ENCODE measurements at places on chromosomes 11 and 22.

GRCh38 chr11:4466871-4467442 is 15.5 kb upstream of the OR52K1 start:
- no peak for DNase-seq

- DNase-seq = no peak
These were observed 54.9 kb downstream of the ZC3H12C start for GRCh38 chr11:110147962-110148709.

- DNase-seq = no peak
These were observed 28.0 kb downstream of the USP35 start for GRCh38 chr11:78216571-78217287.

- DNase-seq = peak; percentile 35
These were observed 162.9 kb downstream of the DLG2 start for GRCh38 chr11:85464283-85464682.

GRCh38 chr11:63737718-63738117 is 30.9 kb downstream of the ZFTA start:
- no peak for DNase-seq

DNA sequence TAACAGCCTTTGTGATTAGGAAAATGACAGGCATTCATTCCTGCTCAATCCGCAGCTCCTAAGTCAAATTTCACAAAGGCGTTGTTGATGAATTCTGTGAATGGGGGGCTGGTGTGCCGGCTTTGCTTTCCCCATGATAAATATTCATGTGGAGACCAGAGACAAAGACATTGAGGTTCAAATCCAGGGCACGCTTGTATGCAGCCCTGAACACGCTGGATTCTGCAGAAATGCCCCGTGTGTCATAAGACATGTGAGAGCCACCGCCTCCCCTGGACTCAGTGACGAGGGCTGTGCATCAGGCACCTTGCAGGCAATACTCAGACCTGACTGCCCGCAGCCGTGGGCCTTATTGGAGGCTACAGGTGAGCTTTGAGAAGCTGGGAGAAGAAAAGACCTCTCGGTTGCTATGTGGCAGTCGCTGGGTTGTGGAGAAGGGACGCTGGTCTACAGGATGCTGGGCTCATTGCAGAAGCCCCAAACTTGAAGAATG is 906.2 kb downstream of the BRD1 start:
- no peak for DNase-seq

DNA sequence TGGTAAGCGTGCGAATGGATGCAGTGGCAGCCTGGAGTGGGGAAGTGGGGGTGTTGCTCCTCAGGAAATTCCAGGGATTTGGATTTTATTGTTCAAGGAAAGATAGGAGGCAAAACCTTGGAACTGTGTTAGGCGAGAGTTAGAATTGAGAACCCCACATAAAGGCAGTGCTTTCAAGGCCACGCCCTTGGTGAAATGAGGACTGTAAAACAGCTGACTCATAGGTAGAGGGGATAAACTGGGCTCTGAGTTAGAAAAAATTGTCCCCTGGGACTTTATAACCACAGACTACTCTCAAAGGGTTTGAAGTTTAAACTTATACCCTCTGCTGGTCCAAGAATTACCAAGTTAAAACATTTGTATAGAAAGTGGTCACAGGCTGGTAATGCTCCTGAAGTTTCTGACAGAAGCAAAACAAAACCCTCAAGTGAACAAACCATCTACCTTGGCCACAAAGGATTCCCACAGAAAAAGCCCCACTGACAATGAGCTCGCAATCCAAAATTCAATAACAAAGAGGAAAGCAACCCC is 250.3 kb upstream of the TBCEL start:
- DNase-seq = no peak

DNA sequence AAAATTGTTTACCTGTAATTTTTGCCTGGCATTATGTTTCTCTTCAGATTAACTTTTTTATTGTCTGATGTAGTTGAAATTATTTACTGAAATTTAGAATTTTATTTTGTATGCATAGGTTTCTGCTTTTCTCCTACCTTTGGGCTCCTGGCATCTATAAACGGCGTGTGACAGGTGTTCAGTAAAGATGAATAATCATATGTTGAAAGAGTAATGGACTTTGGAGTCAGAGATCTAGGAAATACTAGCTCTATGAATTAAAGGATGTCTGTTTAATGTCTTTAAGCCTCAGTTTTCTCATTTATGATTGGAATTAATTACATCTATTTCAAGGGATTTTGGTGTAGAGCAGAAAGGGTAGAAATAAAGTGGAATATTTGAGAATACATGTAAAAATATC is 7.2 kb upstream of the ANGPTL5 start:
- no peak for DNase-seq

GRCh38 chr11:65537620-65538231 is 12.8 kb downstream of the SCYL1 start:
- DNase-seq = no peak

- no peak for DNase-seq
These were observed 4.2 kb upstream of the TMPRSS6 start for GRCh38 chr22:37113757-37114156.

GRCh38 chr11:105767931-105768330 is 158.1 kb downstream of the GRIA4 start:
- no peak for DNase-seq

DNA sequence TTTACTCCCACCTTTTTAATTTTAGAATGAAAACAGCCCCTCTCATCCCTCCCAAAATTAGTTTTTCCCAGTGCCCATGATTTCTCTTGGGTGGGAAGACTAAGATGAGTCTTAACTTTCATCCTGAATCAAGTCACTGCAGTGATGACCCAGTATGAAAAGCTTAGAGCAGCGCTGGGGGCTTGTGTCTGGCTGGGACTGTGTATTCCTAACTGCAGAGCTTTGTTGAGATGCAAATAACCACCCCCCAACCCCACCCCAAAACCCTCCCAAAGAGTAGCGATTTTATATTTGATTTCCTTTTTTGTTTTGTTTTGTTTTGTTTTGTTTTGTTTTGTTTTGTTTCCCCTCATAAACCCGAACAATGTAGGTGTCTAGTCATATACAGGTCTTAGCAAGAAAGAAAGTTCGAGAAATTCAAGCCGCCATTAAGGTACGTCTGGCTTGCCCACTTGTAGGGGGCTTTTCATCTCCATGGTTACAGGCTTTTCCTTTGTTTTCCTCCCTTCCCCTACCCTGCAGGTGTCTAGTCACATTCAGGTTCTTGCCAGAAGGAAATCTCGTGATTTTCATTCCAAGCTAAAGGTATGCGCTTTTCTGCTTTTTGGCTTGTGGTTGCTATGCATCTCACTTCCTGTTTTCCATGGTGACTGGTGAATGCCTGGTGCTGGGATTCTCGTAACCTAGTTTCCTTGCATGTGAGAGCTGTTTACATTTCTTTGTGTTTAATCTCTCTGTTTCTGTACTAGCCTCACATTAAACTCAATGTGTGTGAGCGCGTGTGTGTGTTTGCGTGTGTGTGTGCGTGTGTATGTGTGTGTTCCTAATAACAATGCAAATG is 144.6 kb upstream of the RASSF10 start:
- DNase-seq = peak; percentile 96

DNA sequence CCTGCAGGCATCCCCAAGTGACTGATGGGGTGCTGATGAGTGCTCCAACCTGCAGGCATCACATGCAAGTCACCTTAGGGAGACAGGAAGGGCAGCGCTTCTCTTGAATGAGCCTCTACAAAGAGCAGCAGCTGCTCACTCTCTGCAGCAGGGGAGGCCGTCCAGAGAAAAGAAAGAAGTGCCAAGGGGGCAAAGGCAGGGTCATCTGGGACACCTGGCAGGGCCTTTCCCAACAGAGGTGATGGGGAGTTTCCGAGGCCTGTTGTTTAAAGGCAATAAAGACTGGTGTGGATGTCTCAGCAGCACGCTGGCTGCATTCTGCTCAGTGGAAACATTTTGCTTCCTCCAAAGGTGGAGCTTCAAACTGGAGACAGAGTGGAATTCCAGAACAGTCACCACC is 113.7 kb downstream of the ETS1 start:
- no peak for DNase-seq

- DNase-seq = no peak
These were observed 7.4 kb downstream of the ARHGEF17 start for GRCh38 chr11:73315293-73316020.

DNA sequence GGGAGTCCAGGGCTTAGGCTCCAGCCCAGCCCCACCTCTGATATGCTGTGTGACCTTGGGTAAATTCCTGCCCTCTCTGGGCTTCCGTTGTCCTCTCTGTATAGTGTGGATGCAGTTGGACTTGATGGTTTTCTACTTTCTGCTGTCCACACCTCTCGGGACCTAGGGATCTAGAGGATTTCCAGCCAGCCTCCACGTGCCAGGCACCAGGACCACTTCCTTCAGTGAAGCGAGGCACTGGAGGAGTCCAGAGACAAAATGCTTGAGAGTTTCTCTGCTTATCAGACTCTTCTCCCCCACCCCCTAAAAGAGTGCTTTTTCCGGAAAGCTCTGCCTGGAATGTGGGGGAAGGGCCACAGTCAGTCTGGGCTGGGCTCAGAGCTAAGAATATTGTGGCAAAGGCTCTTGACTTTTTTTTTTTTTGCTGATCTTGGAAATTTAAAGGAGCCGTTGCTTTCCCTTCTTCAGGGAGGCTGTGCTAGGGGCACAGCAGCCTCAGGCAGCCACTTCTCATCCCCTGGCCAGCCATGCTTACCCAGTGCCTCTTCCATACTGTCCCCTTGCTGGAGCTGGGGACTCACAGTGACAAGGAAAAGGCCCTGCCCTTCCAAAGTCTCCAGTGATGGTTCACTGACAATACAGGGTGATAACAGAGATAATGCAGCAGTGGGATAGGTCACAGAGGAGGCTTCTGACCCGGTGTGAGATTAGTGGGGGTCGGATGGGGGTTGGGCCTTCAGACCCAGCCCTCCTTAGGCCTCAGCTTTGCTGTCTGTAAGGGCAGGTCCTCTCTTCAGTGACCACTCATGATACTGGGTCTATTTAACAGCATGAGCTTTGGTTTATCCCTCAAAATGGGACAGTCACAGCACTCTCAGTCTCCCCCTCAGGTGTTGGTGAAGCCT is 2.9 kb upstream of the SERPINH1 start:
- DNase-seq = no peak

GRCh38 chr11:37333345-37333744 is 735.3 kb upstream of the RAG2 start:
- no peak for DNase-seq

GRCh38 chr22:44924710-44925109 is 85.1 kb downstream of the PHF21B start:
- DNase-seq = no peak

- no peak for DNase-seq
These were observed 1297.3 kb downstream of the JRKL start for GRCh38 chr11:97687111-97687510.

GRCh38 chr11:130150790-130151189 is 8.8 kb upstream of the ST14 start:
- DNase-seq = no peak

DNA sequence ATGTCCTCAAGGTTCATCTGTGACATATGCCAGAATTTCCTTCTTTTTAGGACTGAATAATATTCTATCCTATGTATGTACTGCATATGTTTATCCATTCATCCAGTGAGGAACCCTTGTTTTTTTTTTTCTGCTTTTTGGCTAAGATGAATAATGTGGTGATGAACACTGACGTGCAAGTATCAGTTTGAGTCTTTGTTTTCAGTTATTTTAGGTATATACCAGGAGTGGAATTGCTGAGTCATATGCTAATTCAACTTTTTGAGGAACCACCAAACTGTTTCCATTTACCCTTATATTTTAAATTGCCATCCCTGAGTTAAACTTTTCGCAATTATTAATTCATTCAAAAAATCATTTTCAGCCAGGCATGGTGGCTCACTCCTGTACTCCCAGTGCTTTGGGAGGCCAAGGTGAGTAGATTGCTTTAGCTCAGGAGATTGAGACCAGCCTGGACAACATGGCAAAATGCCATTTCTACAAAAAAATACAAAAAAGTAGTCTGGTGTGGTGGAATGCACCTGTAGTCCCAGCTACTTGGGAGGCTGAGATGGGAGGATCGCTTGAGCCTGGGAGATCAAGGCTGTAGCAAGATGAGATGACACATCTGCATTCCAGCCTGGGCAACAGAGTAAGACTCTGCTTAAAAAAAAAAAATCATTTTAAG is 64.2 kb downstream of the MICAL2 start:
- no peak for DNase-seq

DNA sequence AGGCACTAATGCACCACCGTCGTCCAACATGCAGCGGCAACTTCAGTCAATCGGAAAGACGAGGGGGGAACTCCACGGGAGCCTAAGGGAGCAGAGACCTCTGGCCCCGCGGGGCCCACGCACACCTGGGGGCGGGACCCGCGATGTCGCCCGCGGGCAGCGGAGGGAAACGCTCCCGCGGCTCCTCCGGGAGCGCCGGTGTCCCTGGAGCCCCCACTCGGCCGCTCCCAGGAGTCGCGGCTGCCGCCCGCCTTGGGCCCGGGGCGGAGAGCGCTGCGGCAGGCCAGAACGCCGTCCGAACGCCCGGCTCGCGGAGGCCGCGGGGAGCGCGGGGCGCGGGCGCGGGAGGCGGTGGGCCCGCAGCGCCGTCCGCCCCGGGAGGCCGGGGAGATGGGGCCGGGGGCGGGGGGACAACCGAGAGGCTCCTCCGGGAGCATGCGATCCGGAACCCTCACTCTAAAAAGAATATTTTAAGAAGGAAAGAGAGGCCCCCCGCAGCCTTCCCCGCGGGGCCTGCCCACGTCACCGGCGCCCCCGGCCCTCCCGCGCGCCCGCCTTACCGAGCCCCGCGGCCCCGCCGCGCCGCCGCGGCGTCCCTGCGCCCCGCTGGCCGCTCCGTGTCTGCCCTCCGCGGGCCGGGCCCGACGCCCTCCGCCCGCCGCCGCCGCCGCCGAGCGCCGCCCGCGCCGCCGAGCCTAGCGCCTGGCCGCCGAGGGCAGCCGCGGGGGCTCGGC is 86.6 kb upstream of the ARHGAP32 start:
- DNase-seq = no peak

DNA sequence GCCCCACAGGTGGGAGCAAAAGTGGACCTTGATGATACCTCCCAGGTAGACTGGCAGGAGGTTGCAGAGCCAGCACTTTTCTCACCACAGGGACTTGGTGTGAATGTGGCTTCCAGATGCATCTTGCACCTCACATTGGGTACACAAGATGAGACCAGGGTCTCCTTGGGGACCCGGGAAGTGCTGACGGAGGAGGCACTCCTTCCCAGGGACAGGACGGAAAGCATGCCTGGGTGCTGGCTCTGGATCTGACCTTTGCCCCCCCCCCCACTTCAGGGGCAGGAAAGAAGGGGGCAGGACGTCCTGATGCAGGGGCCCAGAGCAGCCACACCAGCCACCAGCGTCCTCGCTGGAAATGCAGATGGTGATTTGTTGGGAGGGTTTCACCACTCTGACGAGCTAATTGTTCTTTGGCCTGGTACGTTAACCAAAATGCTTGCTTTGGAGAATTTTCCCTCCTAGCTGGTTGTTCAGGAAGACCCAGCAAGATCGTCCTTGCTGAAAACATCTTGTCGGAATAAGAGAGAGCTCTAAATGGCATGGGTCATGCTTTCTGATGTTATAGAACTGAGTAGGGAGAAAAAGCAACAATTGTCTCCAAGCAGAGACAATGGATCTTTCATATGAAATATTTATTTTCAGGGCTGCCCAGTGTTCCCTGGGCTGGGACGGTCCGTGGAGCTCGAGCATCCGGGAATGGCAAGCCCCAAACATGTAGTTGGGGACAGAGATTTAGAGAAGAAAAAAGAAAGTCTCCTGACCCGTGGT is 74.4 kb upstream of the PPARA start:
- no peak for DNase-seq

GRCh38 chr11:45818961-45819605 is 14.1 kb downstream of the SLC35C1 start:
- no peak for DNase-seq

All from iPS DF 6.9 (cell line).